Fibroblast of skin of right biceps (primary cell): ENCODE measurements at places on chromosomes 6 and 20.

DNA sequence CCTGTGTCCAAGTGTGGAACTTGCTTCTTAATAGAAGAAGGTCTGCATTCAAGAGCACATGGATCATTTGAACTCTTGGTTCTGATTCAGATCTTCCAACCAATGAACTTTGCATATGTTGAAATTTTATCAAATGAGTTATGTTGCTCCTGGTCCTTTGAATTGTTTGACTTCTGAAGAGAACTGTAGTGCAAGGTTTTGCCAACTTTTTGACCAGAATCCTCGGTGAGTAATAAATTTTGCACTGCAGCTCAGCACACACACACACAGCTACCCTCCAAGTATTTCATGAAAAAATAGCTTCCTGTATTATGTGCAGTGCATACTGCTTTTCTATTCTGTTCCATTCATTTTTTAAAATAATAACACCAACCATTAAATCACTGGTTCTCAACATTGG lies 67.5 kb downstream of the BFSP1 start:
- DNase-seq, result peak; percentile 25

GRCh38 chr6:54988576-54988975 lies 142.0 kb downstream of the FAM83B start:
- peak; percentile 45 for DNase-seq

- no peak for DNase-seq
Observed at GRCh38 chr6:56065408-56065807, 182.0 kb downstream of the COL21A1 start.

GRCh38 chr6:132960720-132961119 lies 146.4 kb downstream of the RPS12 start:
- DNase-seq, result peak; percentile 23

DNA sequence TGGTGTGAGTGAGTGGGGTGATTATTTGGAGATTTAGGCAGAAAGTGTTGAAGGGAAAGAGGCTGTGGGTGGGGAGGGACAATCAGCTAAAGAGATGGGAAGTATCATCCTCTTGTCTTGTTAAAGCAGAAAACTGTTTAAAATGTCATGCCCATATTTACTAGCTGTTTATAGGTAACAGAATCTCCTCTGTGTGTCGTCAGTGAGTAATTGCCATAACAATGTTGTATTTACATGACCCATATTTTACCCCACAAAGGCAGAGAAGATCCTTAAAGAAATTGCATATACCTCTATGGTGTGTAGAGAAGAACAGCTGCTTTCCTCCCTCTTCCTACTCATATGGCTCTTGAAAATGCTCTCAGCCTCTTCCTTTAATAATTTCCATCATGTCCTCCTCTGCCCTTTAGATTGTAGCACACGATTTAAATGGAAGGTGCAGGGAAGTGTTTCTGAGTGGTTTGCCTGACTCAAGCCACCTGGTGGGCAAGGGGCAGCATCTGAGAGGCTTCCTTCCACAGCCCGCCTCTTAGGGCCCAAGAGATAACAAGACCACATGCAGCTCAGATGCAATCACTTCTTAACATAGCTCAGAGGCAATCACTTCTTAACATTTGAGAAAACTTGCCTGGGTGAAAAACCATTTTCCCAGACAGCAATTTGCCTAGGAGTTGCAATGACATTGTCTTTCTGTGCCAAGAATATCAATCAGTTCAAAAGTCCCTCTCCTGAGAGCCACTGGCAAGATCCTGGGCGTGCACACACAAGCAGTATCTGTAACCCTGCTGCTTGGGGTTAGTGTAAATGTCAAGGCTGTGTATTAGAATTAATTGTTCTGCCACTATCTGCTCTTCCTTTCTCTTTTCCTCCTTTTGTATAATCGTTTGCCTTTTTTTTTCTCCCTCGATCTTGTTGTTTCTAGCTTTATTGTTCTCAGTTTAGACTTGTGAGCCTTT lies 44.1 kb upstream of the EDN1 start:
- DNase-seq, result peak; percentile 16

- DNase-seq, result no peak
Observed at GRCh38 chr6:37344308-37344707, 9.5 kb upstream of the RNF8 start.

GRCh38 chr6:9404351-9405146 lies 969.2 kb upstream of the SLC35B3 start:
- DNase-seq, result peak; percentile 16

DNA sequence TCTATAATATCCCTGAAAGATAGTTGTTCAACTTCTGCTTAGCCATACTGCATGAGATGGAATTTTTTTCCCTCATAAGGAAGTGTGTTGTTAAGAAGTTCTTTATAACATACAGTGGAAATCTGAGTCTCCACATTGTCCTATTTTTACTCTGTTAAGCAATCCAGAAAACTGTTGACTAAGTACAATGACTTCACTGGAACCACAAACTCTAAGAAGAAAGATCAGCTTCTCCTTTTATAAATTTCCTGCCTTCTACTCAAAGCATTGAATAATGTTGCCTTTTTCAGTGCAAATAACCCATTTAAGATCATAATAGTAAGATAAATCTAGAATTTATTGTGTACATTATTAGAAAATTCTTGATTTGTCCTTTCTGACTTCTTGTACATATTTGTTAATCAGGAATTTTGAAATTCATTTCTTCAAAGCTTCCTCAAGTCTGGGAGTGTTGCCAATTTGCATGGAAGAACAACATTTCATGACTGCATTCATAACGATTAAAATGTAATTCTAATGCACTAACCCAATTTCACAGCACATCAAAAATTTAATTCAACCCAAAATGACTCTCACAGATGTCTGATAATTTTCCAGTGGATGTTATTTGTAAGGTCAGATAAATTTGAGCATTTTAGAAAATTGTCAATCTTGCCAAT lies 45.6 kb upstream of the ANKEF1 start:
- DNase-seq, result peak; percentile 77

DNA sequence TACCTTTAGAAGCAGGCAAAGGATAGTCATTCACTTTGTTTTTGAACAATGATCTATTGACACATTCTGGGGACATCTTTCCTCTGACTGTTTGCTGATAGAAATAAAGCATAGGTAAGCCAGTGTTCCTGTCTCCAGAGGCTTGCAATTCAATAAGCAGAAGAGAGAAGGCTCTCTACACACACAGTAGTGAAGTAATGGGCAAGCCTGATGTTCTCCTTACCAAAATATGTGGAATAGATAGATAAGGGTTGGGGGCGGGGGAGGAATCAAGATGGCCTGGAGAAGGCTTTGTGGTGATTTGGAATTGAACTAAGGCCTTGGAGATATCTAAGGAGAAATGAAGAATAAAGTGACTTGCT lies 27.3 kb downstream of the PAQR8 start:
- no peak for DNase-seq
